ENCODE measurements at places on chromosomes 1 and 21. TPM values are rescaled to one million over a fixed set of nuclear protein-coding genes. Genes with fewer than 3 reads are reported as not detected.

The ADAMTS5 gene
- total RNA-seq = 9.6 TPM

The PEAR1 gene
- 2.2 TPM for total RNA-seq

The SLC16A4 gene
- 28.1 TPM for total RNA-seq

The SH2D5 gene
- 1.4 TPM for total RNA-seq

The OLFML2B gene
- 1.4 TPM for total RNA-seq

The IGSF9 gene
- total RNA-seq = not detected

DNA sequence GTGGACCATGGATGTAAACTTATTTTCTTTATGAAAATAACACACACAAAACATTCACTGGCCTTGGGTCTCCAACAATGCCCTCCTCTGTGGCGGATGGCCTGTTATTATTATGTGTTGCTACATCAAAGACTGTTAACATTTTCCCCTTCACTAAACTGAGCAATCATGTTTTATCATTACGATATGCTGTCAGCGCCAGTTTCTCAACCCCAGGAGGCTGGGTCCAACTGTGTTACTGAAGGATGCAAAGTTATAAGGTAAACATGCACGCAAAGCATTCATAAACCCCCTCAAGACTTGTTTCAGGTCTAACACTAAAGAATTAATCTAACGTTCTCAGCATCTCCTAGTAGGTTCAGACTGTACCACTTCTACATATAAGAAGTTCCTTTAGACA, 6.0 kb upstream of the DUSP10 start:
- DNase-seq = no peak

DNA sequence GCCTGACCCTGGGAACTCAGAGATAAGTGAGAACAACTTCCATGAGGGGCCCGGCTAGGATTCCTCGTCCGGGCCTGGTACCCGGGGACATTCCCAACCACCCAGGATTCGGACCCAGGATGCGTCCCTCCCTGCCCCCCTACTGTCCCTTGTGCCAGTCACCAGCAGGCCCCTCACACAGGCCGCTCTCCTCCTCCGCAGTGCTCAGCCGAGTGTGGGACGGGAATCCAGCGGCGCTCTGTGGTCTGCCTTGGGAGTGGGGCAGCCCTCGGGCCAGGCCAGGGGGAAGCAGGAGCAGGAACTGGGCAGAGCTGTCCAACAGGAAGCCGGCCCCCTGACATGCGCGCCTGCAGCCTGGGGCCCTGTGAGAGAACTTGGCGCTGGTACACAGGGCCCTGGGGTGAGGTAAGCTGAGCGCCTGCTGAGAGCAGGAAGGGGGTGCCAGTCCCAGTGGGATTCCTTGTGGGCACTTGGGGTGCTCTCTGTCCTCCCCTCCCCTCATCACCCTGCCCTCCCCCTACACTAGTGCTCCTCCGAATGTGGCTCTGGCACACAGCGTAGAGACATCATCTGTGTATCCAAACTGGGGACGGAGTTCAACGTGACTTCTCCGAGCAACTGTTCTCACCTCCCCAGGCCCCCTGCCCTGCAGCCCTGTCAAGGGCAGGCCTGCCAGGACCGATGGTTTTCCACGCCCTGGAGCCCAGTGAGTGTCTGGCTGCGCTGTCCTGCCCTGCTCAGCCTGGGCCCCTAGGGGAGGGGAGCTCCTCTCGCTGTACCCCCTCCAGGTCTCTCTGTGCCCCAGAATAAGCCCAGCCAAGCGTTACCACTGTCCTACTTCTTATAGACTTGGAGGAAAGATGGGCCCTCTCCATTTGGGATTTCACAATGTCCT, 9.8 kb downstream of the ADAMTSL4 start:
- peak; percentile 0 for DNase-seq

DNA sequence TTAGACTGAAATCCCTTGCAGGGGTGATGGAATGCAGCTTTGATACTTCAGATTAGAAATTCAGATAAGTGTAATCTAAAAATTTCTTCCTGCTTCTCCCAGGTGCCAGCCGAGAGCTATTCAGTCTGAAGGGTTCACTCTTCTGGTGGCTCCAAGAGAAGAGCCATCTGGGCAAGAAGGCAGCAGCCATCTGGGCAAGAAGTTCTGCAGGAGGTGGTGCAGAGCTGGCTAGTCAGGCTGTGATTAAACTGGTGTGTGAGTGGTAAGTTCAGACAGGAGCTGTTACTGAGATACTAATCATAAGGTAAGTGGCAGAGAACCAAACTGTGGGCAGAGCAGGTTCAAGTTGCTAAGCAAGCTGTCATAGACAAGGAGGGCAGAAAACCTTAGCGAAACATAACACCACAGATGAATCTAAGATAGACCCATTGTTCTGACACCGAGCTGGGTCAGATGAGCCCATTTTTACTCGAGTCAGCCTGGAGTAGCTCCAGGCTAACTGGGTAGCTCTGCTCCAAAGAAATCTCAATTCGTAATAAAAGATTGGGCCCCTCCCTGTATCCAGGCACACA, 14.4 kb upstream of the TP53BP2 start:
- DNase-seq = no peak

GRCh38 chr1:180255536-180256340, 25.7 kb downstream of the LHX4 start:
- no peak for DNase-seq

DNA sequence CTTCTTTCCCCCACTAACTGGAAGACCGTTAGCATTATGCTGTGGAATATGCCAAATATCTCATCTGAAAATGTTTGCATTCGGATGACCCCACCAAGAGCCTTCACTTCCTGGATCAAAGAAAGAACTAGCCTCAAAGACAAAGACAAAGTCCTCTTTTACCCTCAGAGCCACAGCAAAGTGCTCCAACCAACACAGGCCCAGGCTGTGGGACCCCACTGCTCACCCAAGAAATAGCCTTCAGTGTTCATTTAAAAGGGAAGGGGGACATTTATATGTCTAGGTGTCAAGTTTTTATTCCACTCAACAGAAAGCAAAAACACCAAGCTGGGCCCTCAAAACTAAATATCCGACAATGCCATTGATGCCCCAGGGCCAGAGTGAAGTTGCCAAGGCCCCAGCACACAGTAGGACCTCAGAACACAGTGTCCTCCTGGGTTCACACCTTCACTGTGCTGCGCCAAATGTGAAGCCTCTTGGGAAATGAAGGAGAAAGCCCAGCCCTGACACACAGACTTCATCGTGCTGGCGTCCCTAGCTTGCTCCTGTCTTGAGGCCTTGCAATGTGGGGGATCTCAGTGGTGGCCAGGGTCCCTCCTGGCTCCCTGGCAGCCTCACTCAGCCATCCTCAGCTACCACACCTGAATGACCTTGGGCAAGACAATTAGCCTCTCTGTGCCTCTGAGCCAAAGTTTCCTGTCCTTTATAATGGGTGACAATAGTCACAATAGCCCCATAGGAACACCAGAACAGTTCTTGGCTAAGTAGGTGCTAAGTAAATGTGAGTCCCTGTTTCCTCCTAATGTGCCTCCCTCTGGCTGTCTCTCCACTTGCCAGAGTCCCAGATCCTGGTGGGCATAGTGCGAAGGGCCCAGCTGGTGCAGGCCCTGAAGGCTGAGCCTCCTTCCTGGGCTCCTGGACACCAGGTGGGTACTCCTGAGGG, 11.3 kb downstream of the CLCNKB start:
- DNase-seq = no peak

DNA sequence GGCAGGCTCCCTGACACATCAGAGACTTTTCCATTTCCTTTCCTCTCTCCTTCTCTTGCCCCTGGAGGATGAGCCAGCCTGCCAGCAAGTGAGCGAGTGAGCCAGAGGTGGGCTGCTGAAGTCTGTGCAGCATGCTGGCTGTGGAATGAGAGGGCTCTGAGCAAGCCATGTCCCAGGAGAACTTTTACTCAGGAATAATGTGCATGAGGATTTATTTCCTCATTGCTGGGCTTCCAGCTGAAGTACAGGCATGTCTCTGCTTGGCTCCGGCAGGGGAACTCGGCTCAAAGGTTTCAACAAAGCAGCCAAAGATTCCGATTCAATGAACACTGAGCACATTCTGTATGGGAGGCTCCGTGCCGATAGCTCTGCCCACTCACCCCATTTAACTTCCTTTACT, 43.7 kb downstream of the UBIAD1 start:
- DNase-seq = peak; percentile 26

DNA sequence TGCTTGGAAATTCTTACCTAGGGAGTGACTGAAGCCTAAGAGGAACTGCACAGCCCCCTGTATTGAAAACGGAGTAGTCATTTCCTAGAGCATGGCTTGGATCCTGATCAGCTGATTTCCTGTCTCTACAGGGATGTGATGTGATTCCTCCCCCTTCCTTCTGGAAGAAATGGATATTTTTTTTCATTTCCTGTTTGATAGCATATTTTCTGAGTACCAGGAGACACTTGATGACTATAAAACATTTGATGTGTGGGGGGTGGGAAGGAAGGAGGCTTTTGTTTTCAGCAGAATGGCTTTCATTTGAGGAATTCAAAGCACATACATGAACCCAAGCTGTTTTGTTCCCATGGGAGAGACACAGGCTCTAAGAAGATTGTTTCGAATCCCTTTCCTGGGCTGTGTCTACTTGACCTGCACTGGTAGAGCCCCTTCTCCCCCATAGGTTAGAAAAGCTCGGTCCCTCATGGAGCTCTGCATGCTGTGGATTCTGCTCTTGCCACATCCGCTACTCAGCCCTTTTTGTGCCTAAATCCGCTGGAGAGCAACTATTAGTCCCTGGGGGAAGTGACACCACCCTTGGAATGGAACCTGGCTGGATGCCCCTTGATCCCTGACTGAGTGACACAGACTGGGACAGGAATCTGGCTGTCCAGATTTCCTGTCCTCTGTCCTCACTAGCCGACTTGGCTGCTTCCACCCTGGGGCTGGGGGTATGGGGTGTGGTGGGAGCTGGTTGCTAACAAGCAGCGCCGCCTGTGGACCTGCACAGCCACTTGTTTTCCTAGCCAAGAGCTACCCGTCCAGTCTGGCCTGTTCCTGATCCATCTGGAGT, 71.8 kb upstream of the MACF1 start:
- DNase-seq = no peak

DNA sequence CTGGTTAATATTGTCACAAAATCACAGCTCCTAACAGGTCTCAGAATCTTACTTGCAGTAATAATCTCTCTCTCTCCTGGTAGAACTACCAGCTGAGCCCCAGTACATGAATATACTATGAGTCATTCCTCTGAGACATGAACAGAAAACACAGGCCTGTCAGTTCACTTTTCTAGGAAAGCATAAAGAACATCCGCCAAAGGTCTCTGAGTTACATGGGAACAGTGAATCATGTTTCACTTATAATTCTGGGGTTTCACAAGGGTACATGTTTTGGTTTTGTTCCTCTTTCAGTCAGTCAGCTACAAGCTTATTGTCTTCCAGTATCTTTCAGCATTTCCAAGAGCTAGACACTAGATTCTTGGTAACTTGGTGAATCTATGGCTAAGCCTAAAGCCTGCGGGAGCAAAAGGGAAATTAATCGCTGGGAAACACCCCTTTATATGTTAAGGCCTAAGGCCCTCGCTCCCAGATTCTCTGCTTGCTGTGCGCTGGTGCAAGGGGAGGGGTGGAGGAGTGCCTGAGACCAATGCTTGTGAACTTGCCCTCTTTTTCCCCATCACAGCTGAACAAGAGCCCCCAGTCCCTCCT, 31.7 kb downstream of the IFNGR2 start:
- DNase-seq = peak; percentile 94

- no peak for DNase-seq
Observed at GRCh38 chr1:31620631-31621497, 3.4 kb downstream of the HCRTR1 start.

GRCh38 chr1:67019600-67020136, 34.3 kb downstream of the SLC35D1 start:
- DNase-seq = peak; percentile 68

DNA sequence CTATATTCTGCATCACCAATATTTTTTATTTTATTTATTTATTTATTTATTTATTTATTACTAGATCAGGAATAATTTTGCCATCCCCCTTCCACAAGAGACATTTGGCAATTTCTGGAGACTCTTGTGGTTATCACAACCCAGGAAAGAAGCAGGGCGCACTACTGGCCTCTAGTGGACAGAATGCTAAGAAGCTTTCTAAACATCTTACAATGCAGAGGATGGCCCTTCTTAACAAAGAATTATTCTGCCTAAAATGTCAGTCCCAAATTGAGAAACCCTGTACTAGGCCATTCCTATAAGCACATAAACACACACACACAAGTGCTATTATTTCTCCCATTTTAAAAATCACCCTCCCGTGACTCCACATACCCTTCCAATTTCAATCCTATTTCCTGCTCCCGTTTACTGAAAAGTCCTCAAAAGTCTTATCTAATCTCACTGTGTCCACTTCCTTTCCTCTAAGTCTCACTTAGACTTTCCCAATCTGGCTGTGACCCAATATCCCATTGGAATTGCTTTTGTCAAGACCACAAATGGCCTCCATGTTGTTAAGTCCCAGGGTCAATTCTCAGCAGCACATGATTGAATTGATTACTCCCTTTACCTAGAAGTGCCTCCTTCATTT, 43.7 kb upstream of the RNF11 start:
- DNase-seq = peak; percentile 85

DNA sequence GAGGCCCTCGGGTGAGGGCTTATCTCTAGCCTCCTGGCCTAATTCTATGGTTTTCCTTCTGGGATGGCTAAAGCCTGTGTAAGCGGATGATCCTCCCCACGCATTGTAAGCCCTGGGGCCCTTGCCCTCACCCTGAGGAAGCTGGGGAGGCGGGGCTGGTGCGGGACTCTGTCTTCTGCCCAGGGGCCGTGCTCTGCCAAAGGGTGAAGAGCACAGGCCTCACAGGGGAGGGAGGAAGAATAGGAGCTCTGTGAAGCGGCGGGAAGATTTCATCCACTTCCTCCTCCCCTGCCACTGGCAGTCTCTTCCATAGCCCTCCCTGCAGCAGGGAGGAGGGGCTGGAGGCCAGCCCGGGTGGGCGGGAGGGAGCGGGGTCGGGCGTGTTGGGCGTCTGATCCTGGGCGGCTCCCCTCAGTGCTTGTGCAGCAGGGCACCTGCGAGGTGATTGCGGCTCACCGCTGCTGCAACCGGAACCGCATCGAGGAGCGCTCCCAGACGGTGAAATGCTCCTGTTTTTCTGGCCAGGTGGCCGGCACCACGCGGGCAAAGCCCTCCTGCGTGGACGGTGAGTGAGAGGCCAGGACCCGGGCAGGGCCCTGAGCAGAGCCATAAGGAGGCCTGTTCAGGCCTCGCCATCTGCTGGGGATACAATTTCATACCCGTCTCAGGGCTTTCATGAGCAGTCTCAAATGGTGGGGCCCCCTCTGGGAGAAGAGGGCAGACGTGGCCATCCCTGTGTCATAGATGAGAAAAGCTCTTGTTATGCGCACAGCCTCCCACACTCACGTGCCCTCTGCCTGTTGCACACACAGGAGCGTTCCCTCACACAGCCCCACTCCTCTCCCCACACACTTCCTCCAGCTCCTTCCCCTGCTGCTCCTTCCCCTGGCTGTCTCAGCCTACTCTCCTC, 7.7 kb upstream of the PPM1J start:
- peak; percentile 88 for DNase-seq
